Activated T-cell treated with anti-CD3 and anti-CD28 coated beads, Interleukin-2, amount 50 U/mL, for 72 hours (primary cell): ENCODE measurements at places on chromosomes 7 and 10. TPM values are rescaled to one million over a fixed set of nuclear protein-coding genes. Genes with fewer than 3 reads are reported as not detected.

Gene CAV1
- 2.7 TPM for total RNA-seq

Gene NUDCD3
- 120 TPM for total RNA-seq

Gene GAD2
- total RNA-seq, result not detected

Gene ATRNL1
- total RNA-seq, result 0.23 TPM

Gene PRKCQ
- 42.9 TPM for total RNA-seq

Gene SPDYE8
- not detected for total RNA-seq

Gene GRID1
- not detected for total RNA-seq

Gene CYP2E1
- 0.83 TPM for total RNA-seq

Gene SPDYE18
- total RNA-seq, result 0.96 TPM

Gene IRF5
- total RNA-seq, result 23.1 TPM

Gene EN2
- total RNA-seq, result not detected

Gene KCND2
- not detected for total RNA-seq

Gene C10orf62
- total RNA-seq, result not detected

Gene NOS3
- total RNA-seq, result 6.8 TPM

Gene CYP3A4
- not detected for total RNA-seq

Gene HOXA1
- total RNA-seq, result 0.58 TPM

Gene SPDYE11
- not detected for total RNA-seq

Gene RBM33
- 93.1 TPM for total RNA-seq

Gene NCF1
- total RNA-seq, result 3.8 TPM

Gene PDCD11
- 41.2 TPM for total RNA-seq

Gene EGR2
- total RNA-seq, result 76.7 TPM

Gene PSMG3
- 49.7 TPM for total RNA-seq

Gene GIMAP5
- total RNA-seq, result 50.5 TPM

Gene OR13A1
- not detected for total RNA-seq

Gene ZNF736
- 31.0 TPM for total RNA-seq

Gene TEX47
- not detected for total RNA-seq

Gene ABI1
- 86.2 TPM for total RNA-seq

Gene SPDYE6
- not detected for total RNA-seq
